ENCODE measurements at places on chromosomes 1 and 21. TPM values are rescaled to one million over a fixed set of nuclear protein-coding genes. Genes with fewer than 3 reads are reported as not detected.

Gene DCAF6
- total RNA-seq: 155 TPM

- no peaks in the 10 kb centered on the region for H3K27me3 ChIP-seq
- H3K27ac ChIP-seq: peak overlapping the region; percentile 52
- no peak for DNase-seq
- peaks cover 43% of the 10 kb centered on the region for H3K4me1 ChIP-seq
These were observed 7.7 kb downstream of the ENSA start for GRCh38 chr1:150621497-150622302.

DNA sequence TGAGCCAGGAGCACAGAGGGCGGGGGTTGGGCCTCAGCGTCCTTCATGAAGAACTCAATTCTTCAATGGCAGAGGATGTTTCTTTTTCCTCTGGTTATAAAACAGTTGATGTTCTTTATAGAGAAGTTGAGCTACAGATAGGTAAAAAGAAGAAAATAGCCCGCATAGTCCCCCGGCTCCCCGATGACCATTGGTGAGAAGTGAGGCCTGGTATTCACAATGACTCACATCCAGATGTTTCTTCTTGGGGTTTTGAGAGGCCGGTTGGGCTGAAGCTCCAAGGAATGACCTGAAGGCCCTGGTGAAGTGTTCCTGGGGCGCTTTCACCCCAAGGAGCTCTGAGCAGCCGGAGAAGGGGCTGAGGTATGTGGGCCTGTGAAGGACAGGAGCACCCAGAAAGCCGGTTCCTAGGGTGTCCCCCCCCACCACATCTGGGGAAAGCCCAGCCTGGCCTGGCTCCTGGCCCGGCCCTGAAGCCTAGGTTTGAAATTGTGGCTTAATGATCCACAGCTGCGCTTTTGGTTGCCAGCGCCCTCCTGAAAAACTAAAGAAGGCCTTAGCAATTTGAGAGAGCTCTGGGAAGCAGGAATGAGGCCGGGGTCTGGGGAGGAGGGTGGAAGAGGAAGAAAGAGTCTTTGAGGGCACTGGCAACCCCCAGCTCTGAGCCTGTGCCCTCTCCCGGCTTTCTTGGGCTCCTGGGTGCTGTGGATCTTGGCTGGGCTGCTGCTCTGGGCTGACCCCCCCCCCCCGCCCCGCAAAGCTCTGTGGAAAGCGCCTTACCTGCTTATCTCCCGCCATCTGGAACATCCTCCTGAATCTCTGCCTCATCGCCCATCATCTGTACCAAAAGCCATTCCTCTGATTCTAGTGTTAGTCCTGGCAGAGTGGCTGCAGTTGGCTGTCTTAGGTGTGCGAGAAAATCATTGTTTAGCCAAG lies 444.7 kb downstream of the CAMTA1 start:
- DNase-seq: no peak
- H3K27me3 ChIP-seq: no peaks in the 10 kb centered on the region
- no peak overlapping the region for H3K27ac ChIP-seq
- H3K4me3 ChIP-seq: no peak overlapping the region
- H3K4me1 ChIP-seq: no peaks in the 10 kb centered on the region
- H3K36me3 ChIP-seq: no peaks in the 10 kb centered on the region

Gene GMEB1
- total RNA-seq: 6.5 TPM

DNA sequence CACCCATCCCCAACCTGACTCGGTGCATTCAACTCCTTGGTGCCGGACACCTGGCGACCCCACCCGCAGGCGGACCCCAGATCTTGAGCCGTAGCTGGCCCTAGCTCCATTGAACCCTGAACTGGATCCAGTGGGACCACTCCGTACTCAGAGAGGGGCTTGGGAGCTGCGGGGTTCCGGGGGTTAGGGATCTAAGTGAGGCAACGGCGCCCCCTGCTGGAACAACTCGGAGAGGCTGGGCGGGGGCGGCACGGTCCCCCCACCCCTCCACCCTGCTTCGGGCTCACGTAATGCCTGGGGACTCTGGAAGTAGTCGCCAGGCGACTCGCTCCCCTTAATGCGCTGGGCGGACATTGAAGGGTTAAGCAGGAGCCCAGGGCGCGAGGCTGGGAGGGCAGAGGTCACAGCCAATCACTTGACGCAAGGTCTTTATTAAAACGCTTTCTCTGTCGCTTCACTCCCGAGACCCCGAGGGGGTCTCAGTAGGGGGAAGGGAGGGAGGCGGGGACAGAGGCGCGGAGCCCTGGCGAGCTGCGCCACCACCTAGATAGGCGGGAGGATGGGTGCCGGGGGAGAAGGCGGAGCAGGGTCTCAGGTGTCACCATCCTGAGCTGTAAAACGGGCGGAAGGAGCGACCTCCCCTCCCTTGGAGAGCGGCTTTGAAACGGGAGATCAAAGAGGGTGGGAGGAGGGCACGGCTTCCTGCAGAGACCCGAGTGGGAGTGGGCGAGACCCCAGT lies 704 bp upstream of the CRABP2 start:
- peaks cover 35% of the 10 kb centered on the region for H3K27me3 ChIP-seq
- no peaks in the 10 kb centered on the region for H3K36me3 ChIP-seq

Gene ERICH3
- total RNA-seq: not detected

- no peaks in the 10 kb centered on the region for H3K36me3 ChIP-seq
- no peak overlapping the region for H3K4me3 ChIP-seq
- DNase-seq: no peak
- no peaks in the 10 kb centered on the region for H3K27me3 ChIP-seq
- H3K4me1 ChIP-seq: no peaks in the 10 kb centered on the region
- no peak overlapping the region for H3K27ac ChIP-seq
These were observed 75.5 kb downstream of the PSMG1 start for GRCh38 chr21:39107739-39108138.

Gene SEMA4A
- total RNA-seq: 1.8 TPM

- no peaks in the 10 kb centered on the region for H3K27me3 ChIP-seq
- no peak overlapping the region for H3K4me3 ChIP-seq
- peaks cover 20% of the 10 kb centered on the region for H3K4me1 ChIP-seq
- no peak for DNase-seq
- no peaks in the 10 kb centered on the region for H3K36me3 ChIP-seq
These were observed 14.0 kb downstream of the GPA33 start for GRCh38 chr1:167076136-167076710.

DNA sequence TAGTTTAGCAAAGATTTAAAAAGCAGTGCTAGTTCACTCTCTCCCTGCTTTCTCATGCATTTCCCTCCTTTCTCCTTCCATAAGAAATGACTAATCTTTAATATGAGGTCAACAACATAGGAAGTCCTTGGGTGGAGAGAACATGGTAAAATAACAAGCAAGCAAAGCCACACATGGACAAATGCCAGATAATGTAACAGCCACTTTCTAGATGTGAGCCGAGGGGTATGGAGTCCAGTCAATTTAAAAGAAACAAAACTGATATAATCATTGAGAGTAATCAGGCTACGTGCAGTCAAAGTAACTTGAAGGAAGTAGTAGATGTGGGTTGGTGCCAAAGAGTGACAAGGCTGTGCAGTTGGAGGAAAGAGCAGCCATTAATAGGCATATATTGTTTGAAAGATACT lies 69.6 kb downstream of the DUSP10 start:
- H3K4me1 ChIP-seq: peaks cover 12% of the 10 kb centered on the region
- no peaks in the 10 kb centered on the region for H3K36me3 ChIP-seq
- H3K4me3 ChIP-seq: no peak overlapping the region
- DNase-seq: no peak

Gene AJAP1
- total RNA-seq: not detected

Gene SLAMF6
- total RNA-seq: 0.32 TPM

GRCh38 chr1:27398405-27399149 lies 6.2 kb downstream of the GPR3 start:
- no peak for DNase-seq
- H3K27ac ChIP-seq: no peak overlapping the region
- no peaks in the 10 kb centered on the region for H3K36me3 ChIP-seq
- peaks cover 59% of the 10 kb centered on the region for H3K4me1 ChIP-seq
- no peak overlapping the region for H3K4me3 ChIP-seq
- no peaks in the 10 kb centered on the region for H3K27me3 ChIP-seq

DNA sequence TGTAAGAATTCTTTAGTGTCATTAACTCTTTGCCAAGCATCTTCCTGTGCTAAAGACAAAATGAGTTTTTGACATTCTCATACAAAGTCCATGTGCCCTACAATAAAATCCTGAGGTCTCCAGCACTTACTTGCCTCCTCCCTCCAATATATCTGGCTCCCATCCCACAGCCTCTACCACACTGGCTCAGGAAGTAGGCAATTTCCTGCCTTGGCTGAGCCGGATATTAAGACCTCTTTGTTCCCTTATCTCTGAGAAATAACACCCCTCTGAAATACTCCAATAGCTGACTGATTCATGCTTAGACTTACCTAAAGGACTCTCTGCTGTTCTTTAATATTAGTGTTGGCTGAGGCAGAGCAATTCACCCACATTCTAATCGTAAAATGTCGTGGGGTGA lies 37.6 kb upstream of the GORAB start:
- H3K36me3 ChIP-seq: no peaks in the 10 kb centered on the region
- H3K27ac ChIP-seq: peak overlapping the region; percentile 39
- no peak for DNase-seq
- H3K4me1 ChIP-seq: peaks cover 16% of the 10 kb centered on the region

- peaks cover 5% of the 10 kb centered on the region for H3K36me3 ChIP-seq
- H3K4me1 ChIP-seq: peaks cover 10% of the 10 kb centered on the region
- DNase-seq: no peak
These were observed 17.1 kb downstream of the SOAT1 start for GRCh38 chr1:179310721-179311120.

Gene CFAP141
- 1.1 TPM for total RNA-seq

- no peaks in the 10 kb centered on the region for H3K27me3 ChIP-seq
- no peaks in the 10 kb centered on the region for H3K36me3 ChIP-seq
- H3K4me1 ChIP-seq: peaks cover 17% of the 10 kb centered on the region
- DNase-seq: peak; percentile 45
- peak overlapping the region; percentile 99 for H3K27ac ChIP-seq
These were observed 936 bp downstream of the ZBTB21 start for GRCh38 chr21:42009018-42009830.

- no peak overlapping the region for H3K27ac ChIP-seq
- peaks cover 11% of the 10 kb centered on the region for H3K4me1 ChIP-seq
- H3K36me3 ChIP-seq: no peaks in the 10 kb centered on the region
These were observed 14.3 kb upstream of the COX20 start for GRCh38 chr1:244821134-244821533.

Gene PRDM16
- total RNA-seq: 11.7 TPM

DNA sequence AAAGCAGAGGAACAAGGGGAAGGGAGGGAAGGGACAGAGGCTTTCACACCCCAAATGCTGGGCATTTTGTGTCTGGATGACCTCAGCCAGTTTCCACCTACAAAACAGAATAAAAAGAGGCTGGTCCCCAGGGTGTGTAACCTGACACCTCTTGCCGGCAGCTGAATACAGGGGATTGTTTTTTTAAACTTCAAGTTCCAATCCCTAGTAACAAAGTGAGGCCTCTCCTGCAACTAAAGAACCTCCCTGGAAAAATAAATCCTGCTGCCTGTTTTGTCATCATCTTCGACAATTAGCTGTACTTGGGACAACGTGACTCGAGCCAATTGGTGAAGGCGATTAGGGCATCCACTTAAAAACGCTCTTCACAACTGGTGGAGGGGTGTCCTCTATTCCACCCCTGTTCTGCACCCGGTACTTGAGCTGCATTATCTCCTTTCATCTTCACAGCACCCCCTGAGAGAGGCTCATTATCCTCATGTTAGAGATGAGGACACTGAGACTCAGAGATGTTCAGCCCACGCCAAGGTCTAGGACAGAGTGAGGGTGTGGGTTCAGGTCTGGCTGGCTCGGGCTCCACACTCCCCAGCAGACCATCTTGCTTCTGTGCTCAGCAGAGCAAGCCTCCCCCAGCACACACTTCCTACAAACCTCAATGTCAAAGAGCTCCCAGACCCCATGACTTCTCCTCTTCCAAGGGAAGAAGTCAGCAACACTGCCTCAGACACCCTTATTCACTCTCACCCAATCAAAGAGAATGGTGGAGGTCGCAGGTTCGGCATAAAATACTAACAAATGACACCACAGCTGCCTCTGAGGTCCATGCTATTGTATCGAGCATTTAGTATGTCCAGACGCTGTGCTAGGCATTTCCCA lies 15.2 kb downstream of the ITPKB start:
- H3K27ac ChIP-seq: peak overlapping the region; percentile 56
- no peak overlapping the region for H3K4me3 ChIP-seq
- DNase-seq: no peak
- no peaks in the 10 kb centered on the region for H3K27me3 ChIP-seq
- no peaks in the 10 kb centered on the region for H3K36me3 ChIP-seq
- peaks cover 54% of the 10 kb centered on the region for H3K4me1 ChIP-seq

GRCh38 chr1:25821630-25822091 lies 1.9 kb downstream of the MTFR1L start:
- peaks cover 33% of the 10 kb centered on the region for H3K36me3 ChIP-seq
- H3K4me1 ChIP-seq: peaks cover 58% of the 10 kb centered on the region
- no peak for DNase-seq
- H3K4me3 ChIP-seq: peak overlapping the region; percentile 96

Gene PLPPR4
- total RNA-seq: 0.12 TPM

DNA sequence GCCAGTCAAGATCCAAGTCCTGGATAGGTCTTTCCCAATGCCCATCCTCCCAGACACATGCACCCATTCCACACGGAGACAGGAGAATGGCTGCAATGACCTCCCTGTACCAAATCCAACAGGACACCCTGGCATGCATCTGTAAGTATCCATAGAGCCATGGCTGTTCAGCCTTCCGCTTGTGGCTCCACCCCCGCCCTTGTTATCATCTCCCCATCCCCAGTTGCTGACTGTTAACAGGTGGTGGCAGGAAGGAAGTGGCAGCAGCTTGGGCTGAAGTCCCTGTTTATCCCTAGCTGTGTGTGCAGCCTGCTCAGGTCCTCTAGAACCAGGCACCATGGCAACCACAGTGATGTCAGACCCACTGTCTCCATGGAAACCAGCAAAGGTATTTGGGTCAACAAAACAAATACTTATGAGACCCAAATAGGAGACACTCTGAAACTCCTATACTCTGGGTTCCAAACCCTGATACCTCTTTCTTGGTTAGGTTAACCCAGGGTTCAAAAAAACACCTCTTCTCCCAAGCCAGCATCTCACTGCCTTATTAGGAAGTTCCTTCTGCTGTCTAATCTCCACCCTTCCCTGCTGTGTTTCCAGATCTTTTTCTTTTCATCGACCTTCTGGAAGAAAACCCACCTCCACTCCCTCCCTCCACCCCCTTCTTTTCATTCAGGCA lies 721 bp downstream of the PBXIP1 start:
- DNase-seq: no peak
- peak overlapping the region; percentile 59 for H3K4me3 ChIP-seq
- H3K27me3 ChIP-seq: no peaks in the 10 kb centered on the region
- peak overlapping the region; percentile 77 for H3K27ac ChIP-seq

GRCh38 chr1:231991231-231991630 lies 364.6 kb downstream of the DISC1 start:
- no peaks in the 10 kb centered on the region for H3K36me3 ChIP-seq
- no peak overlapping the region for H3K4me3 ChIP-seq
- H3K27me3 ChIP-seq: no peaks in the 10 kb centered on the region
- H3K27ac ChIP-seq: no peak overlapping the region
- H3K4me1 ChIP-seq: peaks cover 13% of the 10 kb centered on the region
- DNase-seq: no peak
